Activated CD4-positive, CD25-positive, alpha-beta regulatory T cell (primary cell): ENCODE measurements at places on chromosomes 16 and 17.

DNA sequence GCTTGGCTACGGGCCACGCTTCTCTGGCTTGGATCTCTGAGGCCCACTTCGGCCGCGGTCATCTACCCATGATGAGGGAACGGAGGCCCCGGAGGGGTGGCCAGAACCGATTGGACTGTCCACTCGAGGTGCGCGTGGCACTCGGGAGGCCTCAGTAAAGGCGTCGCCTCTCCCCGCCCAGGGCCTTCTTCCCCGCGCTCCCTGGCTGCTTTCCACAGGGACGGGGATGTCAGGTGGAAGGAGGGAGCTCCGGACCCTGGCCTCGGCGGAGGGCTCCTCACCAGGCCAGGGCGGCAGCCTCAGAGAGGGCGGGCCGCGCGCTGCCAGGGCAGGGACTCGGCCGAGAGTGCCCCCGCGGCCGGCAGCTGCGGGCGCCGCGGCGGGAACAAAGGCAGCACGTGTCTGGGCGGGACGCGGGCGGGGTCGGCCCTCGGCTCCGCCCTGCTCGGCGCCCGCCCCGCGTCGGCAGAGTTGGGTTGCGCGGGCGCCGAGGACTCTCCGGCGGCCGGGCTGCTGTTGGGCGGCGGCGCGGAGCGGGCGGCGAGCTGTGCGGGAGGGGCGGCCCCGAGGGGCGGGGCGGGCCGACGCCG, 587 bp upstream of the CDK5R1 start:
- DNase-seq: peak; percentile 60

- DNase-seq: peak; percentile 38
Measured at GRCh38 chr16:53502331-53503269, at the start of gene AKTIP. Gene AKTIP, minus strand, starts transcription at chr16:53503209. Its CDS starts 2,950 bp downstream, at chr16:53500259.

DNA sequence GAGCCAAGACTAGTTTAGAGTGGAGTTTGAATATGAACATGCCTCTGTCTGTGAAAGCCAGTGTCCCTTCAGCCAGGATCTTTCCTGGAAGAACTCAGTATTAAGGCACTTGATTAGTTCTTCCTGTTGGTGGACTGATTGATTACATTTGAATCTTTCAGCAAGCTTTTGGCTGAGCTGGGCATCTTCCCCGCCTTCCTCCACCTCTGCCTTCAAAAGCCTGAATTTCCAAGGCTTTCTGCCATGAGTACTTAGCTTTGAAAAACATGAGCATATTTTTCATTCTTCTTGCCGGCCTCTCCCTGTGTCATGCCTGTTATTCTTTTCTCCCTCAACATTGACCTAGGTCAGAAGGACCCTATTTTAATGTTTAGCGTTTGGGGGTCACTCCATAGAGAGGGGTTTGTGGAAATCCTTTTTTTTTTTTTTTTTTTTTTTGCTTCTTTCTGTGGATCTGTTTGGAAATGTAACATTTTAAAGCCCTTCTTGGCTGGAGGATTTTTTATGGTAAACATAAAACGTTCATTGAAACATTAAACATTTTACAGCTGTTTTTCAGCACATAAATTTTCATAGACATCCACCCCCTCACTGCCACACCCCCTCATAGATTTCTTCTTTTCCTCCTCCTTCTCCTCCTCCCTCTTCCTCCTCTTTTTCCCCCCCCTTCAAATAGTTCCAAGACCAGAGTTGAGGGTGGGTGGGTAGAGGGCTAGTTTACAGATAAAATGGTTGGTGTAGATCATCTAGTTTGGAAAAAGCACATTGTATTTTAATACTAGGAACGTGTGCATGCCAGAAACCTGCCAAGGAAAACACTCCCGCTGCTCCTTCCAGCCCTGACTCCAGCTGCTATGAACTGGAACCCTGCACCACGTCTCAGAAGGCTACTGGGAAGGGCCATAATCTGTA, 645.9 kb downstream of the WWOX start:
- DNase-seq: no peak

GRCh38 chr17:65698381-65699061, 137.1 kb upstream of the AXIN2 start:
- DNase-seq: no peak

DNA sequence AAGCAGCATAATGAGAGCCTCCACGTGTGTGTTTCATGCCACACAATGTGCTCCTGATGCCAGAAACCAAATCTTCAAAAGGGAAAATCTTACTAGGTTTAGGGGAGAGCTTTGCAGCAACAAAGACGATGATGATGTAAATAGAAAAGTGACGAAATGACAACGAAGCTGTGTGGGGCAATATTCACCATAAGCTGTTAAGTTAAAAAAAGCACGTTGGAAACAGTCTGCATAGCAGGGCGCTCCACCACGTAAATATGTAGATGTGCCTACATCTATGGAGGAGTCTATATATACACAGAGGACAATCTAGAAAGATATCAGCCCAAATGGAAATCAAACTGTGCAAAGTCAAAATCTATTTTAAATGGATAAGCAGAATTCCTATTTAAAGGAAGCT, 61.0 kb downstream of the RPH3AL start:
- no peak for DNase-seq

GRCh38 chr17:29561554-29562517, 5.0 kb downstream of the ABHD15 start:
- no peak for DNase-seq

GRCh38 chr16:82264756-82265155, 94.7 kb upstream of the MPHOSPH6 start:
- no peak for DNase-seq

DNA sequence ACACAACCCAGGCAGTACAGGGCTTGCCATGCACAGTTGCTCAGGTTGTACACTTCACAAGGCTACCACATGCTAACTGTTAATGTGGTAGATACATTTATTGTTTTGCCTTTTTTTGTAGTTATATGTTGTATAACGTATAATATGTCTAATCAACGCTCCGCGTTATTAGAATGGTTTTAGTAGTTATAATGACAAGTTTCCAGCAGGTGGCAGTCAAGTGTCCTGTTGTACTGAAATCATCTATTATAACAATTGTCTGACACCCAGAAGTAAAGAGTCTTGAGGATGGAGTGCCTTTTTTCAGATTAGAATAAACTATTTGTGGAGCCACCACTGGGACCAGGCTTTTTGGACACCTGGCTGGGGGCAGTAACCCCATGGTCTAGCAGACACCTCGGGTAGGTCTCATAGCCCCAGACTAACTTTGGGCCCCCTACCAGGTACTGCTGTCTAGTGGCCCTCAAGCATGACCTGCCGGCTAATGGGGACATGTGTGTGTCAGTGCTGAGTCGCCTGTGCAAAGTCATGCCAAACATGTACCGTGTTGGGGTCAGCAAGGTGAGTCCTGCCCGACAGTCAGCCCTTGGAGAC, 32.8 kb downstream of the MYO15A start:
- peak; percentile 6 for DNase-seq

- DNase-seq: no peak
Measured at GRCh38 chr16:52725461-52725860, 178.5 kb upstream of the TOX3 start.

DNA sequence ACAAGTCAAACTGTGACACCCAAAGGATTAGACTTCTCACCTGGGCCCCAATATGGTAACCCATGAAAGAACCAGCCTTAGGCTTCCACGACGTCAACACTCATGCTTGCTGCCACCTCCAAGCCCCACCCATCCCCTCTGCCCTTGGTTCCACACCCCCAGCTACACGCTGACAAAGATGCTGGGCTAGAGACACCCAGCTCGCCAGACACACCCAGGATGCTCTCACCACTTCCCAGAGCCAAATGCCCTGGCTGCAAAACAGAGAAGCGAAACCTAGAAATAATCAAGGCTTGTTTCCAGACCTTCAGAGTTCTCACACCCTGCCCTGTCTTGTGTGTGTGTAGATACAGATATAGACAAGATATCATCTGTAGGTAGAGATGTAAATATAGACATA, 26.0 kb upstream of the ADCY9 start:
- DNase-seq: no peak

DNA sequence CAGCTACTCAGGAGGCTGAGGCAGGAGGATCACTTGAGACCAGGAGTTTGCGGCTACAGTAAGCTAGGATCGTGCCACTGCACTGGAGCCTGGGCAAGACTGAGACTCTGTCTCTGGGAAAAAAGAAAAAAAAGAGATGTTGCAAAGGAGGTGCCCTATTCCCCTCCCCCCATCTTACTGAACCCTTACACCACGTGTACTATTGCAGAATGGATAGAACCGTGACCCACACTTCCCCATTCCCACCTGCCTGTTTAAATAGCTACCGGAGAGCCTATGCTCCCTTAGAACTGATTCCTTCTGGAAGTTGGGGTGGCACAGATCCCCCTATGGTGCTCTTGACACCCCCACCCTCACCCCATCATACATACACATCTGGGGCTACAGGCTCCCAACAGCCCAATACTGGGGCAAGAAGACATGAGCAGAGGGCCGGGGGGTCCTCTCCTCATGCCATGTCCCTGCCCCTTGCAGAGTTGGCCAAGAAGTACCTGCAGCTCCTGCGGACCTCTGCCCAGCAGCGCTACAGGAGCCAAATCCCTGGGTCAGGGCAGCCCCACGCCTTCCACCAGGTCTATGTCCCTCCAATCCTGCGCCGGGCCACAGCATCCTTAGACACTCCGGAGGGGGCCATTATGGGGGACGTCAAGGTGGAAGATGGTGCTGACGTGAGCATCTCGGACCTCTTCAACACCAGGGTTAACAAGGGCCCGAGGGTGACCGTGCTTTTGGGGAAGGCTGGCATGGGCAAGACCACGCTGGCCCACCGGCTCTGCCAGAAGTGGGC, 35.7 kb downstream of the NLRC5 start:
- no peak for DNase-seq

- DNase-seq: no peak
Measured at GRCh38 chr17:76149214-76149613, 8.2 kb upstream of the FOXJ1 start.

DNA sequence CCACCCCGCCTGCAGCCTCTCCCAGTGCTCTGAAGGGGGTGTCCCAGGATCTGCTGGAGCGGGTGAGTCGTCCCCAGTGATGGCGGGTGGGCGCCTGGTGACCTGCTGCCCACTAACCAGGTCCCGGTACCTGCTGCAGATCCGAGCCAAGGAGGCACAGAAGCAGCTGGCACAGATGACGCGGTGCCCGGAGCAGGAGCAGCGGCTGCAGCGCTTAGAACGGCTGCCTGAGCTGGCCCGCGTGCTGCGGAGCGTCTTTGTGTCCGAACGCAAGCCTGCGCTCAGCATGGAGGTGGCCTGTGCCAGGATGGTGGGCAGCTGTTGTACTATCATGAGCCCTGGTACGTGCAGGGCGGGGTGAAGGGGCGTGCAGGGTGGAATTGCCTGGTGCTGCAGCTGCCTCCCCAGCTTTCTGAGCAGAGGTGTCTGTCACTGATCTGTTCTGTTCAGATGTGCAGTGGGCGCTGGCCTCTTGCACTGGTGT, 3.6 kb downstream of the CDT1 start:
- DNase-seq: no peak

DNA sequence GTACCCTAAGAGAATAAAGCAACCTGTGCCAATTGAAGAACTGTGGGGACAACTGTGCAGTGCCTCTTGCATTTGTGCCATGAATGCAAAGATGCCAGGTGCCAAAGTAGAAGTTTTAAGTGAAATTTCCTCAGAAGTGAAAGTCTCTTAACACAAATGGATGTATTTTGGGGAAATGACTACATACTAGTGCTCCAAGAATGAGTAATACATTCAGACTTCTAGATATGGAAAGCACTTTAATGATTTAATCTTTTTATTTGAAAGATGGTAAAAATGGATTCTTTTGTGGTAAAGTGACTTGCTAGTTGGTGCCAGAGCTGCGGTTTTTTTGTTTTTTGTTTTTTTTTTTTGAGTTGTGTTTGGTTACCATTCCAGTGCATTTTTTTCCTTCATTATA, 15.0 kb downstream of the UTP18 start:
- no peak for DNase-seq
